ENCODE measurements at places on chromosomes 1 and 21.

DNA sequence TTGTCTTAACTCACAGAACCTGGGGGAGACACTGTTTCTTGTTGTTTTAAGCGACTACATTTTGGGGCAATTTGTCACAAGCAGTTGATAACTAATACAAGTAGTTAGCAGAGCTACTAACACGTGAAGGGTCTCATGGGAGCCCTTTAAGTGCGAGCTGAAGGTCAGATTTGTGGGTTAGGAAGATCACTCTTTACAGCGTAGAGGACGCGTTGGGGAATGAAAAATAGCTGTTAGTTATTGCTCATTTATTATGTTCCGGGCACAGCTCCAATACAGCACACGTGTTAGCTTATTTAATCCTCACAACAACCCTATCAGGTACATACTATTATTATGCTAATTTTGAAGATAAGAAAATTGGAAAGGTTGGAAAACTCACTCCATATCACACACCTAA, 95.9 kb downstream of the ACTL8 start:
- DNase-seq: no peak

DNA sequence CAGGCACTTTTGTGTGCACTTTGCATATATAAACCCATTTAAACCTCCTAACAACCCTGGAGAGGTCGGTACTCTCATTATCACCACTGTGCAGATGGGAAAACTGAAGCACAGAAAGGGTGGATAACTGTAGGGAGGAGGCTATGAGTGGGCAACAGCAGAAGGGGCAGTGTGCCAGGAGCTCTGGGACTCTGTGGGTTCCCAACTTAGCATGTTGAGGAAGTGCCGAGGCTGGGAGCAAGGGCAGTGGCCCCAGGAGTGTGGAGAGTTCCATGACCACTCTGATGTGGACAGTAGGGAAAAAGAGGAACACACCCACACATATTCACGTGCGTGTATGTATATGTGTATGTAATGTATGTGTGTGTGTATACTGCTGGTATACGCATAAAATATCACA, 25.7 kb upstream of the KCNC4 start:
- no peak for DNase-seq

- DNase-seq: no peak
These were observed 3.5 kb upstream of the DMRTA2 start for GRCh38 chr1:50426702-50427085.

- no peak for DNase-seq
These were observed 46.1 kb upstream of the BACE2 start for GRCh38 chr21:41121785-41122415.

GRCh38 chr1:175003521-175003920, 3.8 kb downstream of the CACYBP start:
- no peak for DNase-seq

GRCh38 chr1:116243333-116244054, 129.6 kb upstream of the ATP1A1 start:
- DNase-seq: no peak

- no peak for DNase-seq
These were observed 25.8 kb downstream of the KIF26B start for GRCh38 chr1:245180496-245181157.

- DNase-seq: no peak
These were observed 602 bp downstream of the KIAA0319L start for GRCh38 chr1:35556484-35557117.
